ENCODE measurements at places on chromosomes 16 and 17.

DNA sequence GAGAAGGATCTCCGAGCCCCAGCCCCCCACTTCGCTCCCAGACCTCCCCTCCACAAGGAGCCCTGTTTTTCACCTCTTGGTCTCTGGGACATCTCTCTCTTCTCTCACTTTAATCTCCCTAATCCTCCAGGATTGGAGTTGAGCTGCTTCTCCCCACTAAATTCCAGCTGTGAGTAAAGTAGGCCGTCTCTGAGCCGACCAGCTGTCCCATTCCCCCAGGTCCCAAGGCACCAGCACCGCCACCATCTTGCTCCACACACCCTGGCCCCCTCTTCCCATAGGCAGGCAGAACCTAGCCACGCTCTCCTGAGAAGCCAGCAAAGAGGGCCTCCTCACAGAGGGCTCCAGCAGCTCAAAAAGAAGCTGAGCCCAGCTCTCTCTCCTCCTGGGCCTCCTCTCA is 878 bp downstream of the DLG4 start:
- DNase-seq: no peak

- DNase-seq: no peak
These were observed 33.2 kb upstream of the ARHGAP23 start for GRCh38 chr17:38395090-38395489.

- no peak for DNase-seq
These were observed 26.3 kb downstream of the PMP22 start for GRCh38 chr17:15238676-15239422.

GRCh38 chr17:59764292-59764741 is 56.9 kb downstream of the VMP1 start:
- no peak for DNase-seq

- DNase-seq: no peak
These were observed 21.5 kb upstream of the CD300E start for GRCh38 chr17:74645010-74645409.

- no peak for DNase-seq
These were observed 1.8 kb downstream of the TMIGD1 start for GRCh38 chr17:30332057-30332542.

DNA sequence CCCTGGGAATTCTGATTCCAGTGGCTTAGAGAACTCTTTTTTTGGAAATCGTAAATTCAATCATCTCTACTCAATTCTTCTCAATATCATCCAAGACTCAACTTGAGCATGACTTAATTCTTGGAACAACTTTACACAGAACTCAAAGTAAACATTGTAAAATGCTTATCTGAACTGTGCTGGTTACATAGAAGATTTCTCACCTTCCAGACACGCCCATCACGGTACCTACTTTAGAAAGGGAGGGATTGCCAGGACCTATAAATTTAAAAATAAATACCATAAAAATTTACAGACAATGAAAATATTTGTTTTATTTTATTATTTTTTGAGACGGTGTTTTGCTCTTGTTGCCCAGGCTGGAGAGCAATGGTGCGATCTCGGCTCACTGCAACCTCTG is 26.5 kb downstream of the MAP1LC3B start:
- DNase-seq: no peak

DNA sequence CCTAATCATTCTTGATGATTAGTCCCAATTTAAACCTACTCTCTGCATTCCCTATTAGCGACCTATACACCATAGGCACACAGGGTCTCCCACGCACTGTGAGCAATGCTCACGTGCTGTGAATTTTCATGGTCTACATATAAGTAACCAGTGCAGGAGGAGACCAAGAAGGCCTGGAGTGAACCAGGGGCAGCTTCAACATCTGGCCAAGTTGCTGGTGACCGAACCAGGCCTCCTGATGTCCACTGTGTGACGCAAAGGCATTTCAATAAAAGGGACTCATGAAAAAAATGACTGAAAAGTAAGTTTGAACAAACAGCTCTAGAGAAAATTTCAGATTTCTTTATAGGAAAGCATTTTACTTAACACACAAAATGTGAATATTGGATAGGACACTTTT is 107.0 kb downstream of the ZFHX3 start:
- no peak for DNase-seq

- DNase-seq: no peak
These were observed 15.0 kb downstream of the CPNE2 start for GRCh38 chr16:57107321-57107922.

- DNase-seq: no peak
These were observed 5.1 kb downstream of the TMEM235 start for GRCh38 chr17:78236362-78237127.

- DNase-seq: no peak
These were observed 718 bp downstream of the NDUFAB1 start for GRCh38 chr16:23595246-23595950.

DNA sequence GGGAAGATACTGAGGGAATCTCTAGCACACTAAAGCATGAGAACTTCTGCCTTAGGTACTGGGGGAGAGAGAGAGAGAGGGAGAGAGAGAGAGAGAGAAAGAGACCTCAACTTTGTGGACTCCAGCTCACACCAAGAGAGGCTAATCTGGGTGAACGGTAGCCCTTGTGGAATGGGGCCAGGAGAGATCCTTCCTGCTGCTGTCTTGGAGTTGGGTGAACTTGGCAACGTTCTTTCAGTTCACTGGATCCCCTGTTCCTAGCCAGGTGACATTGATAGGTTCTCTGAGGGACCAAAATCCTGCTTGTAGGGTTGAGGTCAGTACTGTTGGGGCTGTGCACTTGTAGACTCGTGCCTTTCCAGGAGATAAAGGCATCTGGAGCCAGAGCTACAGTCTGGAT is 26.5 kb upstream of the WFIKKN2 start:
- no peak for DNase-seq

All from activated gamma-delta T cell (primary cell).